ENCODE measurements at places on chromosomes 6 and 20. TPM values are rescaled to one million over a fixed set of nuclear protein-coding genes. Genes with fewer than 3 reads are reported as not detected.

Gene ABHD16B
- polyA plus RNA-seq, result 0.32 TPM

Gene COL19A1
- polyA plus RNA-seq, result 0.26 TPM

Gene DDX43
- polyA plus RNA-seq, result 0.12 TPM

Gene ZDHHC14
- 7.7 TPM for polyA plus RNA-seq

Gene RSPH9
- polyA plus RNA-seq, result 0.45 TPM

Gene CCDC167
- polyA plus RNA-seq, result 25.3 TPM

Gene PCMTD2
- 68.4 TPM for polyA plus RNA-seq

Gene GPR6
- polyA plus RNA-seq, result not detected

Gene RCAN2
- 85.4 TPM for polyA plus RNA-seq

Gene FOXA2
- not detected for polyA plus RNA-seq

Gene HLA-DQB1
- polyA plus RNA-seq, result 81.2 TPM

Gene UNC5CL
- polyA plus RNA-seq, result 1.9 TPM

Gene MAS1
- not detected for polyA plus RNA-seq

Gene BMP6
- polyA plus RNA-seq, result 0.59 TPM

Gene AGER
- 5.5 TPM for polyA plus RNA-seq

Gene TREM1
- not detected for polyA plus RNA-seq

Gene RBM38
- 104 TPM for polyA plus RNA-seq

Gene SULF2
- 21.0 TPM for polyA plus RNA-seq

Gene TMEM74B
- 1.5 TPM for polyA plus RNA-seq

Gene SLC22A7
- polyA plus RNA-seq, result not detected

Gene ZNF343
- 3.2 TPM for polyA plus RNA-seq

Gene CHD6
- 29.0 TPM for polyA plus RNA-seq

Gene NHLRC1
- 1.2 TPM for polyA plus RNA-seq

Gene POM121L2
- polyA plus RNA-seq, result not detected

Gene ZBTB24
- polyA plus RNA-seq, result 1.1 TPM

Gene NR2E1
- not detected for polyA plus RNA-seq

Gene TGM3
- 0.22 TPM for polyA plus RNA-seq

Gene APCDD1L
- polyA plus RNA-seq, result 0.25 TPM

Gene COL12A1
- polyA plus RNA-seq, result 6.2 TPM

Gene ZNF451
- 18.6 TPM for polyA plus RNA-seq

Gene HM13
- polyA plus RNA-seq, result 65.1 TPM

Gene DLL1
- polyA plus RNA-seq, result 2.6 TPM

Gene AIF1
- 18.2 TPM for polyA plus RNA-seq

Gene ERVFRD-1
- polyA plus RNA-seq, result 0.01 TPM

Gene PKHD1
- polyA plus RNA-seq, result not detected
